ENCODE measurements at places on chromosomes 4 and X.

DNA sequence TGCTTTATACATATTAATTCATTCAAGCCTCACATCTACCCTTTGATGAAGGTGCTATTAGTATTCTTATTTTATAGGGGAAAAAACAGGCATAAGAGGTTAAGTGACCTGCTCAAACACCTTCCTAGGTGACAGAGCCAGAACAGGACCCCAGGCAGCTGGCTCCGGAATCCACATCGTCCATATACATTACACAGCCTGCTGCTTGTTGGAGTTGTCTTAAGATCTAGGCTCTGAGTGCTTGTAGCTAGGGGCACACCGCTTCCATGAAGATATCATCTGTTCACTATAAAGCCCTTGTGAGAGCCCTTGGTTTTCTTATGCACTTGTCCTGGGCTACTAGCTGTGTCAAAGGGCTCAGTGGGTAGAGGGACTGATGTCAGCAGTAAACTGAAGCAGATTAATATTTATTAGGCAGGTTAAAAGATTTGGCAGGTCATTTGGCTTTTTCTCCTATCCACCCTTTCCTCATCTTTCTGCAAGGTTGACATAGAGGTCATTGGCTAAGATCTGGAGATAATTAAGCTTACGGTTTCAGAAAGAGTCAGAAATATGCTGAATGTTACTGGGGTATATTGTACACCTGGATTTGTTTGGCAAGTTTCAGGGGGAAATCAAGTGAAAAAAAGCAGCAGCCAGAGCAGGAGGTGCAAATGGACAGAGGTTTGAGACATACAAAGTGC, 195.4 kb downstream of the SOWAHB start:
- DNase-seq, result no peak

- no peak for DNase-seq
Measured at GRCh38 chrX:110944311-110944750, 148.7 kb upstream of the CHRDL1 start.

DNA sequence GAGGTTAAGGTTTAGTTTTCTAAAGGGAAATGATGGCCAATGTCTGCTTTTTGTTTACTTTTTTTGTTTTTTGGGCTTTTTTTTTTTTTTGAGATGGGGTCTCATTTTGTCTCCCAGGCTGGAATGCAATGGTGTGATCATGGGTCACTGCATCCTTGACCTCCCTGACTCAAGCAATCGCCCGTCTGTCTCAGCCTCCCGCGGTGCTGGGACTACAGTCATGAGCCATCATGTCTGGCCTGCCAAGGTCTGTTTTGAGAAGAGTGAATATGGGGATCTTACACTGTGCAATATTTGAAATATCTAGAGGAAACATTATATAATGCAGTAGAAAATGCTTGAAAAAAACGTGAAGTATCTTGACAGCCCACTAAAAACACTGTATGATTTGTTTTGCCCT, 162.5 kb downstream of the GASK1B start:
- DNase-seq, result no peak

- no peak for DNase-seq
Measured at GRCh38 chrX:133653358-133653757, 238.1 kb upstream of the GPC4 start.

Data from activated CD4-positive, alpha-beta T cell treated with anti-CD3 and anti-CD28 coated beads, Interleukin-2, amount 50 U/mL, for 24 hours (primary cell).